ENCODE measurements at places on chromosomes 4 and X.
A peak's percentile ranks its signal among the peaks of the same experiment; 100 is the strongest.

GRCh38 chrX:19707246-19707871 lies 180.0 kb downstream of the SH3KBP1 start:
- no peak for DNase-seq

DNA sequence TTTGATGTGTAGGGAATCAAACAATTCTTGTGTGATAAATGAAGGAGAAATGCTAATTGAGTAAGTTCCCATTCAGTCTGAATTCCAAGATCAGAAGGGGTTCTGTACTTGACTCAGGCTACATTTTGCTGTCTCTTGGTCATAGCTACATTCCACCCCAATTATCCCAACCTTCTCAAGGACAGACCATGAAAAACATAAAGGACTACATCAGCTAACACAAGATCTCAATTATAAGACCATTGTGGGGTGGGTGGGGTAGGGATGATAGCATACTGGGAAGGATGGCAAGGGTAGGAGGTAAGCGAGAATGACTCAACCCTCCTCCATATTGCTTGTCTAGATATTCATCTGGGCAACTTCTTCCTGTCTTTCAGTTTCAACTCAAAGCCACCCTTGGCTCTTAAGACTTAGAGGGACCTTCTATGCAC lies 87.4 kb upstream of the ETNPPL start:
- DNase-seq, result no peak

DNA sequence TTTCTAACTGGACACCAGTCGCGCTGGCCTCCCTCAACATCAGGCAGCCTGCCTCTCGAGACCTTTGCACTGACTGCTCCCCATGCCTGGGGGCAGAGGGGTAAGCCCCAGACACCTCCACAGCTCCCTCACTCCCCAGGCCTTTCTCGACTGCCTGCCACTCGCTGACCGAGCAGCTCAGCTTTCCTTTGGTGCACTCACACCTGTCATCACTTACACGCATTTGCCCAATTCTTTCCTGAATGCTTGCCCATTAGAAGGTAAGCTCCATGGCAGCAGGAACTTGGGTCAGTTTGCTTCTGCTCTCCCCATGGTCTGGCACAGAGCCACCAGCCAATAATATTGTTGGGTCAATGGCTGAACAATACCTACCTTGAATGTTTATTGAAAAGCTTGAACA lies 32.2 kb upstream of the PROM1 start:
- DNase-seq, result no peak

- DNase-seq, result no peak
Observed at GRCh38 chrX:69082055-69082752, 83.0 kb downstream of the PJA1 start.

- DNase-seq, result no peak
Observed at GRCh38 chr4:69524706-69525105, 29.0 kb upstream of the UGT2B4 start.

- DNase-seq, result no peak
Observed at GRCh38 chrX:119880552-119881437, 9.2 kb downstream of the NDUFA1 start.

GRCh38 chr4:21507439-21507838 lies 441.1 kb downstream of the KCNIP4 start:
- no peak for DNase-seq

GRCh38 chr4:123348946-123349345 lies 47.6 kb upstream of the SPRY1 start:
- DNase-seq, result no peak

DNA sequence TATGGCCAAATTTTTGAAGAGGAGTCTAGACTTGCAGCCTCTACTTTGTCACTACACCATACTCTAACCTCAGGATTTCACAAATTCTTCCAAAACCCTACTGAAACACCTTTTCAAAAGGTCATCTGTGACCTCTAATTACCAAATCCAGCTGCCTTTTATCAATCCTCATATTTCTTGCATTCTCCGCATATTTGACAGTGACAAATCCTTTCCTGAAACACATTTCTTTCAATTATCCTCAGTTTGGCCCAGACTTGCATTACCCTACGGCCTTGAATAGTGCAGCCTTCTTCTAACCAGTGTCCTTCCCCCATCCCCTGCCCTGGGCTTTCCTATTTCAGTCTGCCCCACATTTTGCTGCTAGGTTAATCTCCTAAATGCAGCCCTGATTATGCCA lies 25.5 kb downstream of the MID2 start:
- DNase-seq, result no peak

- DNase-seq, result no peak
Observed at GRCh38 chr4:11402192-11402591, 26.5 kb downstream of the HS3ST1 start.

GRCh38 chrX:123869488-123869887 lies 9.6 kb downstream of the XIAP start:
- DNase-seq, result no peak

DNA sequence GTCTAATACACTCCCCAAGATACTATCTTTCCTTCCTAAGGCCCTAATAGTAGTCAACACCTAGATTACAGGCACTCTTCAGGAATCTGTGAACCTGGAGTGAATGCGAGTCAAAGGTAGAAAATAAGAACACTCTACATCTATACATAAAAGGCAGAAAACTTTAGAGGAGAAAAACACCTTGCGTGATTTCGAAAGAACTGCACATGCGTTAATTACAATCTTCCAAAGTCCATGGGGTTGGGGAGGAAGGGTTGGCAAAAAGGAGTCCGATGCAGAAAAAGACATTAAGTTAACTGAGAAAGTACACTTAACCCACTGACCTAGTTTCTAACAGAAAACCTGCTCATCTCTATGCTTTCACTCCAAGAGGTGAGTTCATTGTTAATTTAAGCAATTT lies 27.3 kb downstream of the KLHL15 start:
- no peak for DNase-seq

GRCh38 chrX:48278958-48279357 lies 23.8 kb downstream of the SSX1 start:
- no peak for DNase-seq

- DNase-seq, result no peak
Observed at GRCh38 chrX:119981286-119982070, 37.9 kb upstream of the NKAP start.

- DNase-seq, result no peak
Observed at GRCh38 chrX:154025230-154025629, 5.5 kb upstream of the IRAK1 start.

GRCh38 chr4:112075129-112075753 lies 70.0 kb upstream of the FAM241A start:
- DNase-seq, result no peak

DNA sequence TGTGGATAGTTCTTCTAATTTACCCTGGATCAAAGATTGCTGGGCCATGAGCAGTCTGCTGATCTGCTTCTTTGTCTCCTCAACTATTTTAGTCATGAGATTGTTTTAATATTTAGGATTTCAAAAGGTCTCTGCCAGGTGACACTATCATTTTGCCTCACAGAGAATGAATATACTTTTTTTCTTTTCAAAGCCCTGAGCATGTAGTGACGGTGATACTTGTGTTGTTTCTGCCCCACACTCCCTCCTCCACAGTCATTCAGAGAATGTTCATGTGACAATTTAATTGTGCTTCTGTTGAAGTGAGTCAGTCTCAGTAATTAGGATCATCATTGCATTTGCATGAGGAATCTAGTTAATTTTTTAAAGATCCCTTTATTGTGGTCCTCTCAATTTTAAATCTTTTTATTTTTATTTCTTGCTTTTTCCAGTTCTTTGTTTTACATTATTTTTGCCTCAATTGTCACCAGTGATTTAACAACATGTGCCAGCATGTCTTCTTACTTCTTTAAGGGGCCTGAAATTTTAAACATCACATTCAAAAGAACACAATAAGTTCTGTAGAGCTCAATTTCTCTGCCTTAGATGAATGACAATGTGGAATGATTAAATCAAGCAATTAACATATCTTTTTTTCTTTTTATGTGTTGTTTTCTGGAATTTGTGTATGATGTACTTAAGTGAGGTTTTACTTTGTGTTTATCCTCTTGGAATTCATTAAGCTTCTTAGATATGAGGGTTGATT lies 12.3 kb downstream of the MMRN1 start:
- DNase-seq, result peak; percentile 54

DNA sequence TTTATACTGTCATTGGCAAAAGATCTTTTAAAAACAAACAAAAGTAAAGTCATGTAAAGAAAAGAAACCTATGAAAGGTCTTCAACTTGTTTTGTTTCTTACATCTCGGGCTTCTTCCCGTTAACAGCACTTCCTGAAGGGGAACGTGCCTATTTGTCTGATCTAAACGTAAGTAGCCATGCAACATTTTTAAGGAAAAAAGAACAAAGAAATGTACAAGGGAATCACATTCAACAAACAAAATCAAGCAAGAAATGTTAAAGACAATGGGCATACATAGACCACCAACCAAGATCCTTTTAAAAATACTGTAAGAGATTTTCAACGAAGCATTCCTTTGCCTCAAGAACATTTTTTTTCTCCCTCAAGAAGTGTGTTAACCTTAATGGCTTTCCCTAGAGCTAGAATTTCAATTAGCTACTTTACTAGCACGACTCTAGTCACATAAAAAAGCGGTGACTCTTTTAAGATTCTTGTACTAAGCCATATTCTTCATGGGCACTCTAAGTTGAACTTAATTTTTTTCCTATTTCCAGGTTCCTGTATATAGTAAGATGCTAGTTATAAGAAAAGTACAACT lies 112.0 kb upstream of the TTC29 start:
- DNase-seq, result peak; percentile 32

DNA sequence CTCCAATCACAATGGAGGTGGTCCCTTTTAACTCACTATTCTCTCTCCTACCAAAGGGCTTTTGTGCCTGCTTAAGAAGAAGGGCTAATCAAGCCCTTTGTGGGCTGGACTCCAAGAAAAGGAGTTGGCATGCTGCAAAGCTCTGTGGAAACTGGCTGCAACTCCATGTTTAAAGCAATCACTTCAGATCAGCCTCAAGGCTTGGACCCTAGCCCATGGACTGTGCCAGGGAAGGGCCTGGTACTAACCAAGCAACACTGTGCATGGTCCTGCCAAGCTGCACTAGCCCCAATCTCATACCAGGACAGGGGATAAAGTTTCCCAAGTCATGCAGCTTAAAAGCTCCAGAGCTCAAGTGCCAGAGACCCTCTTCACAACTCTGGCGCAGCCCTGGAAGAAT lies 86.7 kb downstream of the ATP8A1 start:
- DNase-seq, result no peak

DNA sequence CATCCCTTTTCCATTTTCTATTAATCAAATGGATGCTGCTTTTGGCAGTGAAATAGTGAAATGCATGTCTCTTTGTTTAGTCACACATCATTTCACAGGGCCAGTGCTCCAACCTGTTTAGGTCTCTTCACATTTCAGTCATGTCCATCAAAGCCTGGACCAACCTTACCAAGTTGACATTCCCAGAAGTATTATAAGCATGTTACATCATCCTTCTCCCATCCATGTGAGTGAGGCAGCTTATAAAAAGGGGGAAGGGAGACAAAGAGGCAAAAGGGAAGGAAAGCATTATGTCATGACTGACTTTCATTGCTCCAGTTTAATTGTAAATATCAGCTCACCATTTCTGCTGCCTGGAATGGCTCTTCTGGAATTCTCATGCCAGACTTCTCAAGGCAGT lies 94.4 kb downstream of the NWD2 start:
- no peak for DNase-seq

- DNase-seq, result no peak
Observed at GRCh38 chrX:154350429-154351182, 23.8 kb downstream of the FLNA start.

DNA sequence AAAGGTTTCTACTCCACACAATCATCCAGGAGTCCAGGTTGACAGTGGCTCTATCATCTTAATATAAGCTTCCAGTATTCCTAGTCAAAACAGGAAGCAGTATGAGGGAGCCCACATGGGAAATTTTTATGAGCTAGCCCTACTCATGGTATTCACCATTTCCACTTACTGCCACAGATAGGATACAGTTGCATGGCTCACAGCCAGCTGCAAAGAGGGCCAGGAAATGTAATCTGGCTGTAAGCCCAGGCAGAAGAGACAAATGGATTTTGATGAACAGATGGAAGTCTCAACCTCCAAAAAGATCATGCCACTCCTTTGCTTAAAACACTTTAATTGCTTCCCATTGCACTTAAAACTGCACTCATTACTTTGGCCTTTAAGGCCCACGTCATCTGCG lies 150.6 kb downstream of the ADAMTS3 start:
- no peak for DNase-seq

GRCh38 chr4:29983890-29984289 lies 736.3 kb upstream of the PCDH7 start:
- no peak for DNase-seq

- DNase-seq, result no peak
Observed at GRCh38 chr4:139611391-139611790, 54.2 kb upstream of the MGST2 start.

DNA sequence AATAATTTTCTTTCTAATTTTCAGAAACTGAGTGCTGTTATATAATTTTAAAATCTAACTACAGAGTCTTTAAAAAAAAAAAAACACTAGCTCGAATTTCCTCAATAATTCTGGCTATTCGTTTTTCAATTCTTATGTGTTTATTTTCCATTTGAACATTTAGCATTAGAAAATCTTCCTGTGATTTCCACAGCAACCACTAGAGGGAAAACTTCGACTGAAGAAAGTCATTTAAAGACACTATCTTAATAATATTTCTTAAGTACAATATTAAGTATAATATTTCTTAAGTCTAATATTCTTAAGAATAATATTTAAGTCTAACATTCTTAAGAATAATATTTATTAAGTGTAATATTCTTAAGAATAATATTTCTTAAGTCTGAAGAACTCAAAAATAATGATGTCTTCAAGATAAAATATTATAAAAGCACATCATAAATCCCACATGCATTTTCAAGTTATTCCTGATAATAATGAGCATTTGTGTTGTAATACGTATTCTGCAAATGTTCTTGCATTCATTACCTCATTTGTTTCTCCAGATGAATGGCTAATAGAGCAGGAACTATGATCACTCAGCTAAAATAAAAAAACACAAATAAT lies 118.4 kb upstream of the WDR17 start:
- DNase-seq, result no peak

GRCh38 chr4:80062527-80062926 lies 10.5 kb downstream of the ANTXR2 start:
- no peak for DNase-seq

- no peak for DNase-seq
Observed at GRCh38 chrX:28120072-28120471, 138.8 kb upstream of the DCAF8L1 start.

DNA sequence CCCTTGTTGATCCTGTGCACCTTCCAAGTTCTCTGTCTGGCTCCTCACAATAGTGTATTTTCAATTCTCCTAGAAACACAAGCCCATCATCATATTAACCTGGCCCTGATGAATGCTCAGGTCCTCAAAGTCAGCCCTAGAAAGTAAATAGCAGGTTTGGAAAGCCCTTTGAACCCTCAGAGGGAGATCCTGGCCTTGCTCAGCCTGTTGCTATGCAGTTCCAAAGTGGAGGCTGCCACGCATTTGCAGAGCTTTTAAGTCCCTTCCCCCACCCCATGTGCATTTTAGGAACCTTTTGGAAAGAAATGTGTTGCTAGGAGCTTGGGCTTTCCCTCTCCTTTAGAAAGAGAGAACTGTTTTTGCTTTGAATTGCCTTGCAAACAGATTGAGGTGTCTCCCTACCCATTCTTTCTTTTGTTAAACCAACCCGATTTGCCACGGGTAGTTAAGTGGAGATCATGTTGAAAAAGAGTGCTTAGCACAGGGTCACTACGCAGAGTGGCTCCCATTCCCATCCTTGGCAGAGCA lies 12.2 kb downstream of the MAMLD1 start:
- no peak for DNase-seq

GRCh38 chrX:98338544-98338943 lies 1454.8 kb downstream of the RPA4 start:
- no peak for DNase-seq

GRCh38 chrX:40237731-40238178 lies 140.0 kb upstream of the BCOR start:
- no peak for DNase-seq

GRCh38 chr4:27000820-27001219 lies 140.2 kb downstream of the STIM2 start:
- no peak for DNase-seq
